ENCODE measurements at places on chromosomes 7 and 10. TPM values are rescaled to one million over a fixed set of nuclear protein-coding genes. Genes with fewer than 3 reads are reported as not detected.

Gene PON1
- polyA plus RNA-seq = not detected

Gene FFAR4
- polyA plus RNA-seq = 0.08 TPM

Gene TYW1B
- polyA plus RNA-seq = 1.0 TPM

Gene SHH
- polyA plus RNA-seq = not detected

Gene MRC1
- polyA plus RNA-seq = 3.1 TPM

Gene LGI1
- polyA plus RNA-seq = 0.30 TPM

Gene OR2A7
- 0.19 TPM for polyA plus RNA-seq

Gene CAMK2B
- polyA plus RNA-seq = 35.7 TPM

Gene FIGNL1
- polyA plus RNA-seq = 3.8 TPM

Gene CYP2C19
- not detected for polyA plus RNA-seq

GRCh38 chr7:75638594-75639070, 100.1 kb downstream of the HIP1 start:
- DNase-seq = peak; percentile 77

DNA sequence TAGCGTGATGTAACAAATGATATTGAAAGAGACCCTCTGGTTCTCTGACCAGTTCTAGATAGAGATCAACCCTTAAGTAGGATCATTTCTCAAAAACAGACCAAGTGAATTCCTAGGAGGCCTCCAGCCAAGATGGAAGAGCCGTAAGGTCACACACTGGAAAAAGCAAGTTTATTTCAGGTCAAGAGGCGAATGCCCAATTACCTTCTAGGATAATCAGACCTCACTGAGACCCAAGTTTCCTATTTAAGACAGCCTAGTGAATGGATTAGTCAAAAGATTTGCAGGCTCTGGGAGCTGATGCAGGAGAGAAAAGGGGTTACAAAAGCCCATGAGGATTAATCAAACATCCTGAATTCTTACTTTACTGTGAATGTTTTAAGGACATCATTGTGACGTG, 486.1 kb upstream of the NRP1 start:
- no peak for DNase-seq

- no peak for DNase-seq
Observed at GRCh38 chr10:124007102-124007772, 86.2 kb downstream of the CHST15 start.

DNA sequence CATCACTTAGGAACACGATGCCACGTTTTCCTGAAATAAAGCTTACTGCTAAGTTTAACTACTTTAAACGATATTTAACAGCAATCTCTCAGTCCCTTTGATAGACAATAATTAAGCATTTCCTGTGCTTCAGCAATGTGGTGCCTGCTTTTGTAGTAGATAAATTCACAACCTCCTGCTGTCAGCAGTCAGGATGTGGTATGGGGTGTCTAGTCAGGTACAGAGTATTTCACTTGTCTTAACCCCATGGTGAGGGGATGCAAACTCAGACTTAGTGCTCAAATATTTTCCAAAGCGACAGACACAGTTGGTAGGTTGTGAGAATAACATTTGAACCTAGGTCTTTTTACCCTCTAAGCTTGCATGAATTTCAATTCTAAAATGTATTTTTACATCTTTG, 526.2 kb upstream of the PFKP start:
- no peak for DNase-seq

DNA sequence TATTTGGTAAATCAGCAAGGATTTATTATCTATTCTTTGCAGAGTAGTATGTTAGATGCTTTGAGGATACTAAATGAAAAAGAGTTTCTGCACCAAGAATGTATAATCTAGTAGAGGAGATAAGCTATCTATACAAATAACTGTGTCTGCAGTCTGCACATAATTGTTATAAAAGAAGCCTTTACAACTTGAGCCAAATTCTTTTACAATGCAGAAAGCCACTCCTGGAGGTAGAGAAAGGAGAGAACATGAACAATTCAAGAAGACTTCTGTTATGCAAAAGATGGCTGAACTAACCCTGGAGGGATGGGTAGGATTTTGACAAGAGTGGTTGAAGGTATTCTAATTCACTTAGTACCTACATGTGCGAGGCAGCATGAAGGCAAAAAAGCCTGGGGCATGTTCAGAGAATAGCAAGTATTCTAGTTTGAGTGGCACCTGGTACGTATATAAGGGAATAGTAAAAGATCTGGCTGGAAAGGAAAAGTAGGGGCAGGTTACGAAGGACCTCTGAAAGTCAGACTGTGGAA, 251.1 kb upstream of the KAT6B start:
- DNase-seq = no peak

DNA sequence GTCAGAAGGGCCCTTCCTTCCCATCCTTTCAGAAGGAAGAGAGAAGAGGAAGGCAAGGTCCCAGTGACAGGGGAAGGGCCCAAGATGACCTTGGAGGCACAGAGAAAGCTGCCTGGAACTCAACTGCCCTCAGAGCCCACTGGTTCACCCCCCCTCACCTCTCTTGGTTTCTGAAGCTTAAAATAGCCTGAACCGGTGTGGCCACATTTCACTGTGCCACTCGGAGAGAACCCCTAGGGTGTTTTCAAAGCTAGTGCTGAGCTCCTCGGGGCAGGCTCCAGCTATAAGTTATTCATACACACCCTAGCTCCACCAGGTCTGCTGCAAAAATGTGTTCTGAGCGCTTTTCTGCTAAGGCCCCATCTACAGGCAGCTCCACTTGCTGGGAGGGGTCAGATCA, 60.9 kb upstream of the ADRB1 start:
- no peak for DNase-seq

DNA sequence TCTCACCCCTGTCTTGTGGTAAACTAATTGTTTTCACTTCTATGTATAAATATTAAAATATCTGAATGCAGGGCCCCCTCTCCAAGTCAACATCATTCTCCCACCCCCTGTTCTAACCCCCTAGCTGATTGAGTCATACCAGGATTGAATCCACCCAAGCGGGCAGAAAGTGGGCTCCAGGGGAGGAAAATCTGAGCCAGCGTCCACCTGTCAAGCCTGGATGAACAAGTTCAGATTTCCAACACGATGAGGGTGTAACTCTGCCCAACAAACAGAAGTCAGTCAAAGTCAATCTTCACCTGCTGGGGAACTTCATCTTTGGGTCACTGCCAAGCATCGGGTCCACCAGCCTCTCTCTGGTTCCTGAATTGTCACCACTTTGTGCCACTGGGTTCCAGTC, 162.9 kb upstream of the CELF2 start:
- DNase-seq = no peak

DNA sequence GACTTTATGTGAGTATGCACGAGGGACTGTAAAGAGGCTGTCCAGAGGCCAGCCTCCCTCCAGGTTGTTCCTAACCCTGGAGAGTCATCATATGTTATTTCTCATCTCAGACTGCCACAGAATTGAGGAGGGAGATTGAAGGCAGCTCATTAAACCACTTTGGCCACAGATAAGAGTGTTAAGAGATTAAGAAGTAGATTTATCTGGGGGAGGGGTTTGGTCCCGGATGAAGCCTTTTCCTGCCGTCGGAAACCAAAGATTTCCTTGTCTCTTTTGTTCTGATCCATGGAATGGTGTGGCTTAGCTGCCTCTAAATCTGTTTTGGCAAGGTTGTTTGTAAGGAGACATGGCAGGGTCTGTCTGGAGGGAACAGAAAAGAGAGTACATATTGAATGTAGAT, 338.8 kb downstream of the AUTS2 start:
- DNase-seq = no peak

DNA sequence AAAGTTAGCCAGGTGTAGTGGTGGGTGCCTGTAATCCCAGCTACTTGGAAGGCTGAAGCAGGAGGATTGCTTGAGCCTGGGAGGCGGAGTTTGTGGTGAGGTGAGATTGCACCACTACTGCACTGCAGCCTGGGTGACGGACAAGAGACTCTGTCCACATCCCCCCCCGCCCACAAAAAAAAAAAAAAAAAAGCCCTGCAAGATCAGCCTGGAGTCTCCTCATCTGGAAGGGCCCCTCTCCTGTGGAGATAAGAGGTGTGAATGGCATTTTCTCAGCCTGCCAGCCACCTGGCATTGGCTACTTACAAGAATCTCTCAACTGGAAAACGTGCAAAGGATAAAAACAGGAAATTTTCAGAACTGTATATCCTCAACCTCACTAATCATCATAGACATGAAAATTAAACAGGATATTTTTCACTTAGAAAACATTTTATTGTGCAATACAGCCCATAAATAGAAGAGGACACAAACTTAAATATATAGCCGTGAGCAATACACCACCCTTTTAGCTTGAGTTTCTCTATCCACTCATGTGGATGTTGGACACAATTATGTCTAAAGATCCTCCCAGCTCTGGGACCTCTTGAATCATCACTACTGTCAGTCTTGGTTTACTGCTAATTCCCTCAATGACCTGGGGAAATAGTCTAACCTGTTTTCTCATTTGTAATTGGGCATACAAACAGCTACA, 11.3 kb upstream of the TSPAN15 start:
- no peak for DNase-seq

DNA sequence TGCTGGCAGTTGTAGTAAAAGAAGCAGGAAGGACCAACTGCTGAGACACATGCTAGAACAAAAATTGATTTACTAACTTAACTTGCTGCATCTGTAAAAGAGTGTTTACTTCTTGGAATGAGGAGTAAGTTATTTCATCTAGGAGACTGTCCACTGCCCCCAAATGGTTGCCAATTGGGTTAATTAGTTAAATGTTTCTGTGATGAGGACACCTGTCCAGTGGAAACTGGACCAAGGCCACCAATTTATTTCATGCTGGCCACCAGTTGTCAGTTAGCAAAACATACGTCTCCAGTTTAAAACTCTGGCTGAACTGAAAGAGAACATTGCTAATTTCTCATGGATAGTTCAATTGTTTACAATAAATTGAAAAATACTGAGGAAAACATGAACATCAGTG, 191.7 kb downstream of the PPP1R9A start:
- no peak for DNase-seq

DNA sequence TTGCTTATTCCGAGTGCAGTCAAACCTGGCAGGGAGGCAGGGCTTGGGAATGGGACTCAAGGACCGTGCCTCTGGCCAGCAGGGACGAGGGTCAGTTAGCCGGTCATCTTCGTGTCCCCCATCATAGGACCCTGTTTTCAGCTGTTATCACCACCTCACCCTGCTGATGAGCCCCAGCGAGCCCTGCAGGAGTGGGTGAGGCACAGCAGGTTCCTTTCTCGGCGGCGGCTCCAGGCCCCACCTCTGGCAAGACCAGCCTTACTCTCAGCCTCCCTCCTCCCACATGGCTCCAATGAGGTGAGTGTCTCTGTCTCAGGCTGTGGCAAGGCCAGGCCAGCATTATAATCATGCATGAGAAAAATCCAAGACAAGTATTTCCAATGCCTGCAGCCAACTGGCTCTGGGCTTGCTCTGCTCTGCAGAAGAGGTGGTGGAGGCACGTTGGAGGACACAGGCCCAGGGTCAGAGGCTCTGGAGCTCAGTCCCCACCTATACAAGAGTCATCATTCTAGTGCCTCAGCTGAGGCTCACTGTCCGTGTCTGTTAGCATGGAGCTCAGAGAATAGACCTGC, 15.7 kb downstream of the PKD1L1 start:
- DNase-seq = no peak

- no peak for DNase-seq
Observed at GRCh38 chr10:14879124-14879927, 660 bp downstream of the SUV39H2 start.

DNA sequence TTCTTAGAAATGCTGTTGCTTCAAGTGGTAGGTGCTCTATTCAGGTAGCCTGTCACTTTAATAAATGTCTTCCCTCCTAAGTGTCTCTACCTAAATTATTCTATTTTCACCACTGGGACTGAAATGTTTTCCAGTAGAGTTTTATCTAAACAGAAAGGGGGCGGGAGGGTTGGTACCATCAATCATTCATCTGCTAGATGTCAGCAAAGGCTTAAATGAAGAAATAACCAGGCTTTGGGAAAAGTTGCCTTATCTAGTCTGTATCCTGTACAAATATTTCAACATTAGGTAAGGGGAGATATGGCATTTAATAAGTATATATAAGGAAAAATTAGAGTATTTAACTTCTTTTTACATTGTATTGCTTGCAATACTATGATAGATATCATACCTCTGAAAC, 51.8 kb downstream of the VTI1A start:
- no peak for DNase-seq

- peak; percentile 57 for DNase-seq
Observed at GRCh38 chr10:132465193-132465888, 68.3 kb downstream of the PWWP2B start.

GRCh38 chr10:22997096-22997495, 69.2 kb downstream of the ARMC3 start:
- no peak for DNase-seq

DNA sequence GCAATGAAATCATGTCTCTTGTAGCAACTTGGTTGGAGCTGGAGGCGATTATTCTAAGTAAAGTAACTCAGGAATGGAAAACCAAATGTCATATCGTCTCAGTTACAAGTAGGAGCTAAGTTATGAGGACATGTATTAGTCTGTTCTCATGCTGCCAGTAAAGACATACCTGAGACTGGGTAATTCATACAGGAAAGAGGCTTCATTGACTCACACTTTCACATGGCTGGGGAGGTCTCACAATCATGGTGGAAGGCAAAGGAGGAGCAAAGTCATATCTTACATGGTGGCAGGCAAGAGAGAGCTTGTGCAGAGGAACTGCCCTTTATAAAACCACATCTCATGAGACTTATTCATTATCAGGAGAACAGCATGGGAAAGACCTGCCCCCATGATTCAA, 370.1 kb upstream of the PRKCQ start:
- DNase-seq = no peak

- DNase-seq = no peak
Observed at GRCh38 chr10:127953876-127954275, 47.0 kb downstream of the PTPRE start.

GRCh38 chr10:23197416-23197861, 5.3 kb downstream of the PTF1A start:
- DNase-seq = no peak

GRCh38 chr7:158264881-158265742, 322.5 kb downstream of the PTPRN2 start:
- no peak for DNase-seq

- peak; percentile 57 for DNase-seq
Observed at GRCh38 chr7:138837627-138838026, 39.6 kb upstream of the ATP6V0A4 start.

- DNase-seq = peak; percentile 87
Observed at GRCh38 chr10:83539528-83540308, 599.6 kb upstream of the GHITM start.

All from heart left ventricle (tissue), 16 donors.